ENCODE measurements at places on chromosomes 6 and 20. TPM values are rescaled to one million over a fixed set of nuclear protein-coding genes. Genes with fewer than 3 reads are reported as not detected.

Gene NUP153
- total RNA-seq, result 27.1 TPM

Gene LY6G6F
- not detected for total RNA-seq

Gene TUBB2B
- total RNA-seq, result 2.3 TPM

Gene TPD52L2
- total RNA-seq, result 132 TPM

Gene PACRG
- total RNA-seq, result not detected

Gene MEP1A
- not detected for total RNA-seq

Gene GHRH
- not detected for total RNA-seq

Gene BPIFA2
- not detected for total RNA-seq

Gene C2
- 4.8 TPM for total RNA-seq

Gene FLRT3
- 4.8 TPM for total RNA-seq

Gene BHLHE23
- total RNA-seq, result not detected
